Heart right ventricle (tissue), 16 donors: ENCODE measurements at places on chromosomes 7 and 10.

DNA sequence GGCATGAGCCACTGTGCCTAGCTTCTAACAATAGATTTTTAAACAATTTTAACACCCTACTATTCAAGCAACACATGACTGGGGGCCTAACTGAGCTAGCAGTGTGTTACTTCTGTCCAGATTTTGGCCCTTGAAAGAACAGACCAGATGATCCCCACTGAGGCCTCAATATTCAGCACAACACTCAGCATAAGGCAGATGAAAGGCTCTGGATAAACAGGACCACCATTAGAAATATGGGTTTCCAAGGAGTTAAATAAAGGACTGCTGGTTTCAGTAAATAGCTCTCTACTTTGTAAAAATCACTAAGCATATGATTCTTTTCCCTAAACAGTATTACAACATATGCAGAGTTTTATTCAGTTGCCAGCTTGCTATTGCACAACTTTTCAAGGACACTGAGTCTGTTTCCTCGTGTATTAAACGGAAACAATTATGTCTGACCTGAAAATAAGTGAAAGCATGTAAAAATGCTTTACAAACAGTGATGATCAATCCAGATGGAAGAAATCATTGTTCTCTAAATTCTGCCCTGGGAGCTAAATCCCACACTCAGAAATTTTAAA lies 23.8 kb upstream of the FZD1 start:
- DNase-seq: no peak

- DNase-seq: no peak
These were observed 75.3 kb downstream of the GLI3 start for GRCh38 chr7:42161719-42162118.

DNA sequence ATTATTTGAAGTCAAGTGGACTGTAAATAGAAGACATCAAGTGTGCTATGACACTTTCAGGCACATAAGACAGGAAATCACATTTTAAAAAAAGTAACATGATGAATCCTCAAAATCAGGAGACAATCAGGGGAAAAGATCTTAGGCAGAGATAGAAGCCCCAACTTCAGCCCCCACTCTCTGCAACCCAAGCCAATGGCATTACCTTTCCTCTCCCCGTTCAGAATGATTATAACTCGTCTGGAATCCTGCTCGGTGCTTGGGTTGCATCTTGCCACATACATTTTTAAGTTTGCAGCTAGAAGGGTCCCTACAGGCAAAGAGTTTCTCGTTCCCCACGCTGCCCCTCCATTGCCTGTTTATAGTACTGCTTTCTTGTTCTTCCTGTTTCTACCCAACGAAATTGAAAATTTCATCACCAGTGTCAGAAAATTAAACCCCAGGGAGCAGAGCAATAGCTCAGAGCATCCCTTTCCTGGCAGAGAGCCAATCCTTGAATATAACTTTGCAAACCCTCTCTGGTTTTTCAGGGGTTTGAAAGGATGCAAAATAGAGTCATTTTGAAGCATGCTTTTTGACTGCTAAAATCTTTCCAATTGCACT lies 260.5 kb upstream of the AOAH start:
- DNase-seq: no peak

- peak; percentile 38 for DNase-seq
These were observed 15.6 kb downstream of the ARHGAP22 start for GRCh38 chr10:48589266-48589665.

GRCh38 chr7:87564296-87564963 lies 36.3 kb downstream of the ABCB1 start:
- no peak for DNase-seq

DNA sequence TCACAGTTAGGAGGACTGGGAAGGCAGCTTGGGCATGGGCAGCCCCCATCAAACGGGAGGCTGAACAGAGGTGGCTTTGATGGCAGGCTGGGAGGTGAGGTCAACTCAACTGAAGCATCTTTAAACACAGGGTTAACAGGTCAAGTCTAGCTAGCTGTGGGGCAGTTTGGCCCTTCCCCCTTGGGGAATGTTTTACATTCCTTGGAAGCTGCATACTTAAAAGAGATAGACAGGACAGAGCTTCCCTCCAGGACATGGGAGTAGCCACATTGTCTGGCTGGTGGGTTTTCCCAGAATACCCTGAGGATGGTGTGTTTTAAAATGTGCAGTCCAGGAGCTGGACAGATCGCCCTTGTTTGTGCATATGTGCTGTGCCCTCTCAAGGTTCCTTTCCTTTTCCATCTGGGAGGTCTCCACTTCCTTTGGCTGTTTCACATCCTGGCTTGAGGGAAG lies 6.8 kb upstream of the RASSF4 start:
- DNase-seq: peak; percentile 2

DNA sequence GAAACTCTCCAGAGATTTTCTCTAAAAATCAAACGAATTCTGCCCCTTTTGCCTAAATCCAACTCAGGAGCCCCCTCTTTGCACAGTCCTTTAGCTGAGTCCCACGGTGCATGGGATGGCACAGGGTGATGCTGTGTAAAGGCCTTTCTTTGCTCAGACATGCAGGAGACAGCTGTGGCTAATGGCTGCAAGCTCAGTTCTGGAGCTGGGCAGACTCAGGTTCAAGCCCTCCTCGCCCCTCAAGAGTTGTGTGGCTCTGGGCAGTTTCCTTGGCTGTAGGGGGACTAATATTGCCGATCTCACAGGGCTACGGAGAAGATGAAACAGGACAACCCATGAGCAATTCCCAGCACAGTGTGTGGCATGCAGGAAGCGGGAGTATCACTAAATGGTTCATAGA lies 42.6 kb downstream of the CLEC2L start:
- DNase-seq: no peak

GRCh38 chr7:140686921-140687320 lies 9.6 kb upstream of the NDUFB2 start:
- no peak for DNase-seq

- no peak for DNase-seq
These were observed 11.8 kb downstream of the COG5 start for GRCh38 chr7:107551936-107552335.

GRCh38 chr7:132970257-132970656 lies 111.6 kb downstream of the CHCHD3 start:
- no peak for DNase-seq

DNA sequence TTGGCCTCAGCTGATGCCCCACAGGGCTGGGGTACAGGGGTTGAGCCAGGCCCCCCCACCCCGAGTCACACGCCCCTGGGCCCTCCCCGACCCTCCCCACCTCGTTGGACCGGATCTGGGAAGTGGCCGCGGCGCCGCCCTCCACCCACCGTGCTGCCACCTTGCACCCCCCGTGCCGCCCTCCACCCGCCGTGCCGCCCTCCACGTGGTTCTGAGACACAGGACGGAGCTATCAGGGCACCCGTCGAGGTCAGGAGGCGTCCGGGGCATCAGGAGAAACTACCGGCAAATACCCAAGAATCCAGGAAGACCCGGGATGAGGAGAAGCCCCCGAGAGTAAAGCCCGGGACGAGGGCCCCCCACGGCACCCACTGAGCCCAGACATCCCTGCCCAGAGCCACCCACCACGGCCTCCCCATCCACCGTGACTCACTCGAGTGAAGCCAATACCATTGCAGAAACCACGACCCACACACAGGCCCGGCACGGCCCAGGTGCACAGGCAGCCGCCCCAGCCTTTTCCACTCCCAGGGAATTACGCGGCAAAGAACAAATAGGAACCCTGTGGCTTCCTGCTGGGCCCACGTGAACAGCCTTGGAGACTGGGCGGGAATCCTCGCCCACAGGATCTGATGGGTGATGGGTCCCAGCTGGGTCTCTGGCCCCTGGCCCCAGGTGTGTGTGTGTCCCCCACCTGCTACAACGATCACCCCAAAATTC lies 34.0 kb downstream of the ADAP1 start:
- no peak for DNase-seq
